ENCODE measurements at places on chromosomes 2 and 18.

DNA sequence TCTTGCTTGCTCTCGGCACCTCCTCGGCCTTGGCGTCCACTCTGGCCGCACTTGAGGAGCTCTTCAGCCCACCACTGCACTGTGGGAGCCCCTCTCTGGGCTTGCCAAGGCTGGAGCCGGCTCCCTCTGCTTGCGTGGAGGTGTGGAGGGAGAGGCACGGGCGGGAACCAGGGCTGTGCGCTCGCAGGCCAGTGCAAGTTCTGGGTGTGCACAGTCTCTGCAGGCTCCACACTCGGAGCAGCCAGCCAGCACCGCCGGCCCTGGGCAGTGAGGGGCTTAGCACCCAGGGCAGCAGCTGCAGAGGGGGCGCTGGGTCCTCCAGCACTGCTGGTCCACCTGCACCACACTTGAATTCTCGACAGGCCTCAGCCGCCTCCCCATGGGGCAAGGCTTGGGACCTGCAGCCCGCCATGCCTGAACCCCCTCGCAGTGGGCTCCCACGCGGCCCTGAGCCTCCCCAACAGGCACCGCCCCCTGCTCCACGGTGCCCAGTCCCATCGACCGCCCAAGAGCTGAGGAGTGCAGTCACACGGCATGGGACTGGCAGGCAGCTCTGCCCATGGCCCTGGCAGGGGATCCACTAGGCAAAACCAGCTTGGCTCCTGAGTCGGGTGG, 411.2 kb upstream of the CHAC2 start:
- no peak for DNase-seq

- no peak for DNase-seq
These were observed 43.9 kb upstream of the PCBP1 start for GRCh38 chr2:70043252-70043875.

- DNase-seq, result no peak
These were observed 678.0 kb downstream of the EPHA4 start for GRCh38 chr2:220894069-220894468.

DNA sequence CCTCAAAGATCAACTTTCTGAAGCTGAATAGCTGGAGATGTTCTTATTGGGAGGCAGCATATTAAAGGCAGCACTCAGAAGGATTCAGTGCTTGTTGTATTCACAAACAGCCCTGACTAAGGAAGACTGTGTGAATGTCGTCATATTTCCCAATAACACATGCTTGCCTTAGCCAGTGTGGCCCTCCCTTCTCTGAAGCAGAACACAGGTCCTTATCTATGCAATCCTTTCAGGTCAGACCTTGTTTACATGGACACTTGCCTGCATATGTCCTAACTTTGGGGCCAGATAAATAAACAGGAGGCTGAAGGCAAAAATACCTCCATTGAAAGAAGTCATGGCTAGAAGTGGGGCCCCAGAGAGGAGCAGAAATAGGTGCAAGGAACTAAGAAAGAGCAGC, 97.2 kb downstream of the SLC4A3 start:
- no peak for DNase-seq

DNA sequence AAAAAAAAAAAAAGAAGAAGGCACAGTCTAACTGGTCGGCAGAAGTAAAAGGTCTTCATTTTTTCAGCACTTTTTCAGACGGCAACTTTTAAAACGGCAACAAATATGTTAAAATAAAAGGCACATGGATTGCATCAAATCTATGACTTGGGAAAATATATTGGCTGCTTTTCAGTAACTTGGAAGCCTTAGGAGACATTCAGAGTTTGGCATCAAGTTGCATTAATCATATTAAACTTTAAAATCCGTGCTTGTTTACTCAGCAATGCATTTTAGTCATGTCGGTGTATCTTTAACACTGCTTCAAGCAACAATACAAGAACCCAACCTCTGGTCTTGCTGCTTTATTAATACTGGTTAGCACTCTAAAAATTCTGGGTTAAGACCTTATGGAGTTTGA, 111.1 kb downstream of the MEP1B start:
- DNase-seq, result no peak

- DNase-seq, result no peak
These were observed 100.8 kb downstream of the DYSF start for GRCh38 chr2:71554028-71554705.
